Testis (tissue), 5 donors: ENCODE measurements at places on chromosomes 12 and 14. TPM values are rescaled to one million over a fixed set of nuclear protein-coding genes. Genes with fewer than 3 reads are reported as not detected.

- H3K27me3 ChIP-seq: no peaks in the 10 kb centered on the region
- no peak for DNase-seq
- H3K4me3 ChIP-seq: no peak overlapping the region
These were observed 13.3 kb downstream of the TMEM260 start for GRCh38 chr14:56592746-56593544.

- H3K27ac ChIP-seq: no peak overlapping the region
- no peaks in the 10 kb centered on the region for H3K27me3 ChIP-seq
- H3K4me3 ChIP-seq: no peak overlapping the region
These were observed 23.6 kb downstream of the VASH1 start for GRCh38 chr14:76784881-76785280.

DNA sequence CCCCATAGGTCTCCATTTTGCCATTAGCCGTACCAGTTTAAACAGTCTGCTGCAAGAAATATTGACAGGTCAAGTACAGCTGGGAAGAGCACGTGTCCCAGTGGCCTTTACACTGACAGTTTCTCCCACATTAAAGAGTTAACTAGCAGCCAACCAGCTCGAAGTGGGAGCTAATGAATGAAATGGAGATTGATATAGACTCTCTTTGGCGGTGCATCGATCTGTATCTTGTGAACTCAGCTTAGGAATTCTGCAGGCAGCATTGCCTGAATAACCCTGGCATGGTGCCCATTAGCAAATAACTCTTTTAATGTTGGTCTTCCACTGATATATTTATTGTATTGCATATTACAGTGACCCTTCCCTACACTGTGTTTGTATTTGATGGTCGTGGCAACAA lies 319.4 kb downstream of the EGLN3 start:
- H3K4me3 ChIP-seq: no peak overlapping the region
- DNase-seq: no peak
- H3K4me1 ChIP-seq: no peaks in the 10 kb centered on the region
- H3K27ac ChIP-seq: no peak overlapping the region

DNA sequence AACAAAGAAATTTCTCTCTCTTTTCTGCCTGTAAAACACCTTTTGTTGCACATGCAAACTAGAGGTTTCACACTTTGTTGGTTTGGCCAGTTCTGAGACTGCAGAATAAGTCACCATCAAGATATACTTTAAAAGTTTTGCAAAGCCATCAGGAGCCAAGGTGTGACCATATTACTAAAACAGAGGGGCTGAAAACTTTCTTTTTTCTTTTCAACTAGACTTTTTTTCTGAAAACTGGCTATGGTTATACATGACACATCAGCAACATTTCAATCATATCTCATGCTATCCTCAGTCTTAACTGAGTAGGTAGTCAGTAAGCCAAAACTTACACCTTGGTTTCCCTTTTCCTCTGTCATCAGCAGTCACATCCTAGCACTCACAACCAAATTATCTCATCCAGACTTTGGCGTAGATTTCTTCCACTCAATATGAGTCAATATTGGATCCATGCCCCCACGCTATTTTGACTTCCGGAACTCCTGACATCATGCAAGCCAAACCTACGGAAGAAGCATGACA lies 4.1 kb upstream of the IFNG start:
- DNase-seq: no peak
- no peaks in the 10 kb centered on the region for H3K4me1 ChIP-seq
- no peak overlapping the region for H3K27ac ChIP-seq
- H3K4me3 ChIP-seq: no peak overlapping the region
- no peaks in the 10 kb centered on the region for H3K27me3 ChIP-seq
- no peaks in the 10 kb centered on the region for H3K36me3 ChIP-seq

- DNase-seq: no peak
- no peaks in the 10 kb centered on the region for H3K36me3 ChIP-seq
- no peaks in the 10 kb centered on the region for H3K27me3 ChIP-seq
- H3K4me3 ChIP-seq: no peak overlapping the region
- no peak overlapping the region for H3K27ac ChIP-seq
These were observed 28.1 kb downstream of the DYRK2 start for GRCh38 chr12:67676624-67677023.

GRCh38 chr12:31234053-31234840 lies 91.7 kb downstream of the SINHCAF start:
- no peaks in the 10 kb centered on the region for H3K36me3 ChIP-seq
- DNase-seq: no peak

DNA sequence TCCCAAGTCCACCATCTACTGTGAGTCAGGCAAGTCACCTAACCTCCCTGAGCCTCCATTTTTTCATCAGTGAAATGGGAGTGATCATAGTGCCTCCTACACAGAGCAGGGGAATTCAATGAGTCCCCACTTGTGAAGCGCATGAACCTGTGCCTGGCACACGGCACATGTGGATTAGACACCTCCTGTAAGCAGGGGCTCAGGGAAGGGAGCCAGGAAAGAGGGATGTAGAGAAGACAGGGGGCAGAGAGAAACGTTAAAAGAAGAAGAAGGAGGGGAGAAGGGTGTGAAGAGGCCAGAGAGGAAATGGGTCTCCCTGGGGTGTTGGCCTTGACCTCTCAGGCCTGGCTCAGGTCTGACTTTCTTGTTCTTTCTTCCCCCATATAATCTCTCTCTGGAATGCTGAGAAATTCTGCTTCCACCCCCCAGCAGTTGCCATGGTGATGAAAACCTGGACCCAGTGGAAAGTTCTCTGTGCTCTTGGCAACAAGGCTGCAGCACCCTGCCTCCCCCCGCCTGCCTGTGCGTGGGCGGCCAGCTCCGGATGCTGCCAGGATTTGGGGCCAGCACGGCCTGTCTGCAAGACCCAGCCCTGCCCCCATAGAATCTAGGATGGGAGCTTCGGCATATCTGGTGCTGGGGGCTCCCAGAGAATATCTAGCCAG lies 94.5 kb downstream of the CALM1 start:
- H3K4me1 ChIP-seq: peaks cover 25% of the 10 kb centered on the region
- H3K4me3 ChIP-seq: no peak overlapping the region
- no peaks in the 10 kb centered on the region for H3K36me3 ChIP-seq
- H3K27ac ChIP-seq: no peak overlapping the region
- no peaks in the 10 kb centered on the region for H3K27me3 ChIP-seq

DNA sequence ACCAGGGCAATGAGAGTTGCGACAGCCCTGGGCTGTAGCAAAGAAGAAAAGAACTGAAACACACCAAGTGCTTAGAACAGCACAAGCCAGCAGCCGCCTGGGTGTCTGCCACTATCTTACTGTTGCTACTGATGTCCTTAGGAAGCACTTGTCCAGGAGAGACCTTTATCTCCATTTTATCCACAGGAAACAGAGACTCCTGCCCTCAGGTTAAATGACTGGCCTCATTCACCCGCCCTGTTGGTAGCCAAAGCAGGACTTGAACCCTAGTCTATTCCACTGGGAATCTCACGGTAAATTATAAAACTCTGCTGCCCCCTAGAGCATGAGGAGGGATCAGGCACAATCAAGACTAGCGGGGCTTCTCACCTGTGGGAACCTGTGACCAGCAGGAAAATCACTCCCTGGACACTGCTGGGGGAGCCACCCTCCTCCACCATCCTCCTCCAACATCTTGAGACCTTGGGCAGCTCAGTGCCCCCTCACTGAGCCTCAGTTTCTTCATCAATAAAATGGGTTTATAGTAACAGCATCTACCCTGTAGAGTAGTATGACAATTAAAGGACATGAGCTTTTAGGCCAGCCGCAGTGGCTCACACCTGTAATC lies 20.5 kb upstream of the TESC start:
- no peaks in the 10 kb centered on the region for H3K27me3 ChIP-seq
- H3K4me1 ChIP-seq: peaks cover 10% of the 10 kb centered on the region
- no peaks in the 10 kb centered on the region for H3K36me3 ChIP-seq
- H3K27ac ChIP-seq: no peak overlapping the region

GRCh38 chr12:93552427-93552826 lies 20.0 kb upstream of the SOCS2 start:
- H3K4me1 ChIP-seq: no peaks in the 10 kb centered on the region
- H3K4me3 ChIP-seq: no peak overlapping the region
- H3K27me3 ChIP-seq: no peaks in the 10 kb centered on the region
- H3K36me3 ChIP-seq: no peaks in the 10 kb centered on the region
- H3K27ac ChIP-seq: no peak overlapping the region

- H3K4me3 ChIP-seq: no peak overlapping the region
- no peak for DNase-seq
- peaks cover 18% of the 10 kb centered on the region for H3K4me1 ChIP-seq
- no peaks in the 10 kb centered on the region for H3K36me3 ChIP-seq
- H3K27me3 ChIP-seq: no peaks in the 10 kb centered on the region
- H3K27ac ChIP-seq: no peak overlapping the region
These were observed 1.9 kb downstream of the TTLL5 start for GRCh38 chr14:75662966-75663365.

DNA sequence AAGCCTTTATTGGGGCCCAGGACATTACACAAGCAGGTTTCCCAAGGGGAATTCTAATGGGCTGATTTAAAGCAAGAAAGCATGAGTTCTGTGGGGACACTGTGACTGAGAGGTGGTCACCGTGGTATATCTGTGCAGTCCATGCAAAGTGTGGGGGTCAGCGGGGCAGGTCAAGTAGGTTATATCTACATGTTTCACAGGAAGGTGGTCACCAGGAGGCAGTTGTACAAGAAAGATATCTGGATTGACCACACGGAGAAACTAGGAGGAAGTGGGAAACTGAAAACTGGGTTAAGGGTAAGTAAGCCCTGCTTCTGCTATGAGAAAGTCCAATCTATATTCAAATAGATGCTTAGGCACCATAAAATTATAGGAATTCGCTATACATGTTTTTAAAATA lies 77.8 kb upstream of the CNOT2 start:
- DNase-seq: no peak
- no peak overlapping the region for H3K27ac ChIP-seq
- no peaks in the 10 kb centered on the region for H3K36me3 ChIP-seq
- no peak overlapping the region for H3K4me3 ChIP-seq
- H3K4me1 ChIP-seq: no peaks in the 10 kb centered on the region

DNA sequence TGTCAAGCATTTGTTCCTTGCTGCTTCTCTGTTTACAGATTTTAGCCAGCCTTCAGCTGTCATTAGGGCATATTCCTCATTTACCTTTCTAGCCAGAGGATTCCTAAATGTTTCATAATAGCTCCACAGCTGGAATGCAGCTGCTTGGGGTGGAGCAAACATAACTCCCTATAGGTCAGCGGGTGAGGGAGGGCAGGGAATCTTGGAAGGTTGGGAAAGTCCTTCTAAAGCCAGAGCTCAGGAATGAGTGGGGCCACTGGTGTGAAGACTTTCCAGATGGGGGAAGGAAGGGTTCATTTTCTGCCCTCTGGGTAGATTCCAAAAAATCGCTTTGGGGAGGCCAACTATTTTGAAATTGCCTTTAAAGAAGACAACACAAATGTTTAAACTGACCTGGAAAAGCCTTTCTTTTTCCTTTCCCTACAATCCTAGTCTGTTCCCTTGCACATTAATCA lies 16.3 kb upstream of the IRF2BPL start:
- H3K36me3 ChIP-seq: no peaks in the 10 kb centered on the region
- H3K27me3 ChIP-seq: no peaks in the 10 kb centered on the region
- DNase-seq: peak; percentile 79
- no peak overlapping the region for H3K4me3 ChIP-seq
- H3K4me1 ChIP-seq: peaks cover 66% of the 10 kb centered on the region
- peak overlapping the region; percentile 87 for H3K27ac ChIP-seq

- H3K27ac ChIP-seq: no peak overlapping the region
- no peak overlapping the region for H3K4me3 ChIP-seq
- H3K4me1 ChIP-seq: no peaks in the 10 kb centered on the region
- no peaks in the 10 kb centered on the region for H3K36me3 ChIP-seq
- H3K27me3 ChIP-seq: no peaks in the 10 kb centered on the region
These were observed 23.1 kb upstream of the DGLUCY start for GRCh38 chr14:91090743-91091142.

DNA sequence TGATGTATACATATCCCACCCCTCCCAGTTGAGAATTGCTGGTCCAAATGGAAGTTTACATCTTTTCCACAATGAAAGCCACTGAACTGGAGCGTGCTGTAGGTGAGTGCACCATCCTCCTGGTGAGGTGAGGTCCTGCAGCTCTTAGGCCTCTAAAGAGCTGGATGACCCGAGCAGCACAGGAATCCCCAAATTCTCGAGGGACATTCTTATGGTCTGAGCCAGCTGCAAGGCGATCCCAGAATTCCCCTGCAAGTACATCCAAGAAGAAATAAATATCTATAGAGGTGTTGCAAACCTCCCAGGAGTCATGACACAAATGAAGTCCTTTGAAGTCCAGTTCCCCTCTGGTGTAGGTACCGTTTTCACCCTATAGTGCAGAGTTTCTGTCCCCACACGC lies 24.0 kb downstream of the TMEM132C start:
- H3K36me3 ChIP-seq: no peaks in the 10 kb centered on the region
- H3K4me1 ChIP-seq: peaks cover 19% of the 10 kb centered on the region
- H3K27me3 ChIP-seq: no peaks in the 10 kb centered on the region
- no peak overlapping the region for H3K27ac ChIP-seq
- DNase-seq: no peak

- H3K27me3 ChIP-seq: no peaks in the 10 kb centered on the region
- H3K36me3 ChIP-seq: no peaks in the 10 kb centered on the region
- no peak overlapping the region for H3K27ac ChIP-seq
- DNase-seq: no peak
- H3K4me3 ChIP-seq: no peak overlapping the region
- H3K4me1 ChIP-seq: no peaks in the 10 kb centered on the region
These were observed 16.9 kb upstream of the FAM222A start for GRCh38 chr12:109696485-109697269.

SMIM41 gene
- polyA plus RNA-seq: 2.6 TPM

LHX5 gene
- polyA plus RNA-seq: 0.11 TPM

IAPP gene
- polyA plus RNA-seq: 5.7 TPM

ACOT6 gene
- polyA plus RNA-seq: 0.57 TPM

CAPS2 gene
- 8.1 TPM for polyA plus RNA-seq
